T-helper 9 cell (primary cell): ENCODE measurements at places on chromosomes 12 and 14.

GRCh38 chr12:76698316-76698715 is 65.6 kb upstream of the ZDHHC17 start:
- DNase-seq = no peak

DNA sequence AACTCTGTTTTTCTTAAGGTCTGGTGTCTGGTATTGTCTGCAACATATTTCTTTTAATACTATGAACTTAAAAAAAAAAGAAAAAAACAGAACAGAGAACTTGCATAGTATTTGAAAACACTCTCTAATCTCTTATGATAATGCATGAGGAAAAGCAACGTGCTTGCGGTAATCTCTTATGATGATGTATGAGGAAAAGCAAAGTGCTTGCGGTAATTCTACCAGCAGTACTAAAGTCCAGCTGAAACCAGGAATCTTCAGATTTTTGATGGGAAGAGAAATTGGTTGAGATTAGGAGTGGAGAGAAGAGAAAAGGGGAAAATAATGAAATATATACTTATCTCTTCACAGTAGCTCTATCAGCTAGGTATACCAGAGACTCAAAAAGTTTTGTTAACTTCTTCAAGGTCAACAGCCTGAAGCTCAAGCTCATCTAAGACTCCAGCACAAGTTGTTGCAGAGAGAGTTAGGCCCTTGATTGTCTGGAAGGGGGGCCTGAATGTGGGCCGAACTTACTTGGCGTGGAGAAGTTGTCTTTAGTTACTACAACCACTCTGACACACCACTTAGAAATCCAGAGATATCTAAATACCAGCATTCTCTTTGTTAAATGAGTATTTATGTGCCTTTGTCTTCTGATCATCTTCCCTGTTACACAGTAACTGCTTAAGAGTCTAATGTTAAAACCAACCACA is 240.4 kb downstream of the PRKD1 start:
- no peak for DNase-seq

GRCh38 chr12:52253391-52254179 is 20.5 kb downstream of the KRT7 start:
- DNase-seq = no peak

- no peak for DNase-seq
These were observed 151.7 kb downstream of the SLC38A4 start for GRCh38 chr12:46674129-46674528.

GRCh38 chr12:74193191-74193590 is 344.4 kb upstream of the ATXN7L3B start:
- no peak for DNase-seq

DNA sequence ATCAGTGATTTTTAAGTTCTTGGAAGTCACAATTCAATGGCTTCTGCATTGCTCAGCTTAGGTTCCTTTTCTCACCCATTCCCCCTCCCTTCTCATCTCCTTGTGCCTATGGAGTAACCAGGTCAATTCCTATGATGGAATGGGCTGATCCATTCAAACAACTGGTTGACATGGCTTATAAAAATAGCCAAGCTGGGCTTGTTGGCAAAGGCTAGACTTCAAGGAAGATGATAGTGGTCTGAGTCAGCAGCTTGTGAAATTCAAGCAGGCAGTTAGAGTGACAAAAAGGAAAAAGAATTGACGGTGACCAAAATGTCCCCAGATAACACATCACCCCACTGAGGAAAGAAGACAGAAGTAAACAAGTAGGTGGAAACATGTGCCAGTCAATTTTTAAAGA is 119.9 kb upstream of the PCED1B start:
- no peak for DNase-seq

GRCh38 chr12:120361506-120362208 is 7.3 kb downstream of the MSI1 start:
- no peak for DNase-seq
